Osteocyte (in vitro differentiated cells): ENCODE measurements at places on chromosomes 13 and 19. TPM values are rescaled to one million over a fixed set of nuclear protein-coding genes. Genes with fewer than 3 reads are reported as not detected.

GRCh38 chr13:24741016-24741662 is 22.8 kb upstream of the RNF17 start:
- DNase-seq: peak; percentile 80

DNA sequence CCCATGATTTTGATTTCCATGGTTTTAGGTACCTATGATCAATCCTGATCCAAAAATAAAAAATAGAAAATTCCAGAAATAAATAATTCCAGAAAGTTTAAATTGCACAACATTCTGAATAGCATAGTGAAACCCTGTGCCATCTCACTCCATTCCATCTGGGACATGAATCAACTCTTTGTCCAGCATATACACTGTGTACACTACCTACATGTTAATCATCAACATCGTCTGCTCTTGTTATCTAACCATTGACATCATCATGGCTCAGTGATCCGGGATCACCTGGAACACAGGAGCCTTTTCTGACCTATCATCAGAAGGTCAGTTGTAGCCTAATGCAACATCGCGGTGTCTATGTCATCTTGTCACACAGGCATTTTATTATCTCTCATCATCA is 75.6 kb downstream of the MYO16 start:
- no peak for DNase-seq

- DNase-seq: peak; percentile 87
Measured at GRCh38 chr19:40974633-40975037, 16.4 kb upstream of the CYP2B6 start.

- no peak for DNase-seq
Measured at GRCh38 chr13:96650301-96650886, 343.9 kb downstream of the OXGR1 start.

GRCh38 chr19:19540715-19541515 is 2.9 kb downstream of the CILP2 start:
- no peak for DNase-seq

DNA sequence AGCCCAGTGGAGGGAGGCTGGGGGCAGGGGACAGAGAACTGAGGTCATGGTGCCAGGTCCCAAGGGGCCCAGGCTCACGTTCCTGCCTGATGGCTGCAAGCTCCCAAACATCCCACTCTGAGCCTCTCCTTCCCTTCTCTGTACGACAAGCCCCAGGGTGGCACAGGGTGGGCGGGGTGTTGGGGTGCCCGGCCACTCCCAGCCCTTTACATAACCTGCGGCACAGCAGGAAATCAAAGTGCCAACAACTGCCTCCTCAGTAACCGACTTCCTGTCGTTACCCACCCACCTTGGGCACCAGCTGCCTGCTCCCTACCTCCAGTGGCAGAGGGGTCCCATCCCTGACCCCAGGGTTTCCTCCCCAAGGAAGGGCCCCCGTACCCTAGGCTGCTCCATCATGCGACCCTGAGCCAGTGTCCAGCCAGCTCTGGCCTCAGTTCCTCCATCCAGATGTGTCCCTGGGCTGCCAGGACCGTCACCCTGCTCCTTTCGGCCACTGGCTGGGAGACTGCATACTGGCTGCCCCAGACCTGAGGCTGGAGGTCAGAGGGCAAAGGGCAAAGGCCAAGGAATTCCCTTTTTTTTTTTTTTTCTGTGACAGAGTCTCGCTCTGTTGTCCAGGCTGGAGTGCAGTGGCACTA is 27.7 kb upstream of the NFIC start:
- no peak for DNase-seq

GRCh38 chr13:111066544-111066943 is 48.6 kb upstream of the ARHGEF7 start:
- DNase-seq: no peak

DNA sequence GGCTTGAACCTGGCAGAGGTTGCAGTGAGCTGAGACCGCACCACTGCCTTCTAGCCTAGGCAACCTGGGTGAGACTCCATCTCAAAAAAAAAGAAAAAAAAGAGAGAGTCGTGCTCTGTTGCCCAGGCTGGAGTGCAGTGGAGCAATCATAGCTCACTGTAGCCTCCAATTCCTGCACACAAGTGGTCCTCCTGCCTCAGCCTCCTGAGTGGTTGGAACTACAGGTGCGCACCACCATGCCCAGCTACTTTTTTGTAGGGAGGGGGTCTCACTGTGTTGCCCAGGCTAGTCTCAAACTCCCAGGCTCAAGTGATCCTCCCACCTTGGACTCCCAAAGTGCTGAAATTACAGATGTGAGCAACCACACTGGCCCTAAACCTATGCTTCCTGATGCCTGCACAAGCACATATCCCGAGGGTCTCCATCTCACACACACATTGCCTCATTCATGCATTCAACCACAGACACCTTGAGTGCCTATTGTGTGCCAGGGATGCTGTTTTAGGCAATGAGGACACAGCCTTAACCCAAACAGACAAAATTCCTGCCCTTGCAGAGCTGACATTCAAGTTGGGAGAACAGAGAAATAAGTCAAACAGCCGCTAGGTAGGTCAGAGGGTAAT is 2.2 kb downstream of the ANGPTL6 start:
- no peak for DNase-seq

DNA sequence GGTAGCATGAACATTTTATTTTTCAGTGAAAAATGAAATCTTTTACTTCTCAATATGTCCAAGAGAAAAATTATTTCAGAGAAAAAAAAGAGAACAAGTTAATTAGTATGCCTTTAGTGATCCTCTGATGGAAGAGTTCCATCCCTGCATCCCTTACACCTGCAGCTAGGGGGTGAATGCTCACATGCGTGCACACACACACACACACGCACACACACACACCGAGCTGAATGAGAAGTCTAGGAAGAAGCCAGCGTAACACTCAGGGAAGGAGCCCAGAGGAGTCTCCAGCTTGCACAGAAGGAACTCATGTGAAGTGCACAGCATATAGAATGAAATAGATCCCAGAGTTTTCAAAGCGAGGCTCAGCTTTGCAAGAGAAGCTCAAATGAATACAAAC is 510.5 kb downstream of the IRS2 start:
- DNase-seq: no peak

- no peak for DNase-seq
Measured at GRCh38 chr19:7004313-7004931, 16.8 kb downstream of the MBD3L2B start.

DNA sequence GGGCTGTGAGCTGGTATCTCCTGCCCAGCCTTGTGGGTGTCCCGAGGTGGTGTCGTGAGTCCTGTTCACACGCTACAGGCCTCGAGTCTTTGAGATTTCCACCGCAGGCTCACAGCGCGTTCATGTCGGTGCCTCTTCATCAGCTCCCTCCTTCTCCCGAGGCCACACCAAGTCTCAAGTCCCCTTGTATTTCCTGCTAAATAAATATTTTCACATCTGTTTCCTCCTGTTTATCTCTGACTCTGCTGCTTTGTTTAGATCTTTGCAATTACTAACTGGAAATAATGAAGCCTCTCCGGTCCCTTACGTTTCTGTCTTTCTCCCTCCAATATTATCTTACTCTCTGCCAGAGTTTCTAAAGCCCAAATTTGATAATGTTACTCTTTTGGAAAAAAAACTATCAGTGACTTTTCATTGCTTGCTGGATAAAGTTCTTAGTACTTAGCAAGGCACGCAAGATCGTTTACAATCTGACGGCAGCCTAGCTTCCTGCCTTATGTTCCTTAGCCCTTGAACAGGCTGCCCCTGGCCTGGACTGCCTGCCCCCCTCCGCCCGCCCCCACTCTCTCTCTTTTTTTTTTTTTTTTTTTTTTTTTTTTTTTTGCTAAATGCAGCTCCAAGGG is 130.5 kb upstream of the RNF113B start:
- DNase-seq: no peak

DNA sequence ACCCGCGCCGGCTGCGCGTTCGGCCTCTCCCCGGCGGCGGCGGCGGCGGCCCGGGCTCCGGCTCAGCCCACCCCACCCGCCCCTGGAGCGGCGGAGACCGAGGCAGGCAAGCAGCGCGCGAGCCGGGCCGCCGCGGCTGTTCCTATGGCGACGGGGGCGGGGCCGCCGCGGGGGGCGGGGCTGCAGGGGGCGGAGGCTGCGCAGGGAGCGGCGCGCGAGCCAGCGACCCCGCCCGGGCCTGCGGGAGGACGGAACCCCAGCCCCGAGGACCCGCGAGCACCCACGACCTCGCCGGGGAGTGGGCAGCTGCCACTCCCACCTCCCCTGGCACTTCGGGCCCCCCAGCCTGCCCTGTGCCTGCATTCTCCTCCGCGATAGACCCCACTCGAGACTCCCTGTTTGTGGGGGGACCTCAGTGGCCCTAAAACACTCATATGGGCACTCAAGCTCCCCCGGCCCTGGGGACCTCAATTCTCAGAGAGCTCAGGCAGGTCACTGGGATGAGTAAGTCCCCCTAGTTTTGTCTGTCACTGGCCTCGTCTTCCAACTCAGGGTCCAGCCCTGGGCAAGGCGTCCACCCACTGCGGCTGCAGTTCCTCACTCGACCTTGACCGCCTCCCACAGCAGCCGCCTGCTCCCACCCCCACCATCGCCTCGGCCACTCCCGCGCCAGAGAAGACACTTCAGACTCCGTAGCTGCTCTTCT is at the start of gene CTXN1:
Gene CTXN1, minus strand, starts transcription at position 115 of the 706 bp plus-strand sequence. CDS start 597 bp downstream, outside the sequence.
- DNase-seq: peak; percentile 93

DNA sequence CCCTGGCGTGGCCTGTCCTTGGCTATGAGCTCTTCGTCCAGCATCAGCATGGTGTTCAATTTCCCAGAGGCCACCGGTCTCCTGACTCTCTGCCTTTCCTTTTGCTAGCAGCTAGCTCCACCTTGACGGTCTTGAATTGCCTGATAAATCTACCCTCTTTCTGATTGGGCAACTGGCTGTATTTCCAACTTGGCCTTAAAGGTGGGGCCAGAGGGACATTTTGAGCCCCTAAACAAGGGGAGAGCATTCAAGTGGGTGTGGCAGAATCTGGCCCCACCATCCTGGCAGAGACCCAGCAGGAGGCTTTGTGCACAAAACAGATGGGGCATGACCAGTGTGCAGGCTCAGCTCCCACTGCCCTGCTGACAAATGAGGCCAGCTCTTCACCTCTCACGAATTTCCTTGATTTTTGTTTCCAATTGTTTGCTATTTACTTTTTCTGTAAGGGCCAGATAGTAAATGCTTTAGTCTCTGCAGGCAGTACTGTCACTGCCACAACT is 148.9 kb upstream of the VSTM2B start:
- DNase-seq: peak; percentile 25

GRCh38 chr13:40232311-40233040 is 434.0 kb downstream of the FOXO1 start:
- DNase-seq: no peak

- DNase-seq: no peak
Measured at GRCh38 chr19:41416194-41416674, 10.9 kb downstream of the B3GNT8 start.

- DNase-seq: no peak
Measured at GRCh38 chr13:67772807-67773453, 542.8 kb upstream of the PCDH9 start.

GRCh38 chr19:45484273-45484945 is 12.4 kb downstream of the RTN2 start:
- DNase-seq: no peak

GRCh38 chr13:104980586-104980985 is 1554.9 kb downstream of the EFNB2 start:
- DNase-seq: no peak

DNA sequence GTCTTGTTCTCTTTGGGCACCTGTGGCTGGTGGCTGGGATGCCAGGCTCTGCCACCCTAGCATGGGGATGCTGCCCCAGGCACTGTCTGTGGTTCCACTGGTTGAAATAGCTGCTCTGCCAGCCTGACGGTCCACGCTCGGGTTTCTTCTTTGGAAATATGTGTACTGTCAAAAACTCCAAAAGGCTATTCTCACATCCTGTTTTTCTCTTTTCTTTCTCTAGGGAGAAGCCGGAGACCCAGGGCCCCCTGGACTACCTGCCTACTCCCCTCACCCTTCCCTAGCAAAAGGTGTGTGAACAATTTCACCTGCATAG is 115.0 kb downstream of the RAB20 start:
- DNase-seq: no peak

- DNase-seq: no peak
Measured at GRCh38 chr19:4592445-4592844, 33.0 kb upstream of the SEMA6B start.

- no peak for DNase-seq
Measured at GRCh38 chr13:76656500-76656899, 229.7 kb downstream of the KCTD12 start.

- no peak for DNase-seq
Measured at GRCh38 chr19:32350987-32351348, 5.6 kb downstream of the ZNF507 start.

- no peak for DNase-seq
Measured at GRCh38 chr19:35671818-35672217, 5.5 kb downstream of the UPK1A start.

GRCh38 chr13:96141032-96141431 is 51.1 kb downstream of the HS6ST3 start:
- DNase-seq: no peak

IGFL3 gene
- total RNA-seq: not detected in 2 replicates

FBXO17 gene
- total RNA-seq: 41.3 and 44.9 TPM in 2 replicates

ZNF468 gene
- 16.0 and 16.9 TPM in 2 replicates for total RNA-seq

SAFB2 gene
- total RNA-seq: 79.9 and 91.9 TPM in 2 replicates

APC2 gene
- 1.2 and 1.5 TPM in 2 replicates for total RNA-seq

KCNK6 gene
- total RNA-seq: 11.9 and 13.0 TPM in 2 replicates

CEACAM18 gene
- total RNA-seq: not detected in 2 replicates

PVR gene
- 29.2 and 31.4 TPM in 2 replicates for total RNA-seq
